ENCODE measurements at places on chromosomes 3 and 15. TPM values are rescaled to one million over a fixed set of nuclear protein-coding genes. Genes with fewer than 3 reads are reported as not detected.

GRCh38 chr15:43199945-43200488, 14.8 kb downstream of the CCNDBP1 start:
- H3K4me3 ChIP-seq = no peak overlapping the region
- H3K4me1 ChIP-seq = no peaks in the 10 kb centered on the region
- no peaks in the 10 kb centered on the region for H3K27me3 ChIP-seq
- no peak for DNase-seq
- no peak overlapping the region for H3K27ac ChIP-seq

The CLRN1 gene
- not detected for total RNA-seq

DNA sequence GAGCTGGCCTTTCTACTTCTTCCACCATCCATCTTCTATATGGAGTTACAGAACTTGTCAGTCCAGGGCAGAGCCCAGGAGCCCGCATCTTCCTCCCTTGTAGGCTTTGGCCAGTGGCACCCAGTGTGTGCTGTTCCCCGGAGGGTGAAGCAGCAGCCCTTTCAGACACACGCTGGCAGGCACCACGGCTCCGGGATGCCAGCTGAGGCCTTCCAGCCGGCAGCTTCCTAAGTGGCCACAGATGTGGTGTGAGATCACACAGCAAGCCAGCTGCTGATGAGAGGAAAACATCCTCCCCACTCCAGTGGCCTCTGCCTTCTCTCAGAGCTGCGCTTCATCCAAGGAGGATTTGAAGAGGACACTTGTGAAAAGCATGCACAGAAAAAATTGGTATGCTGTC, 24.1 kb downstream of the CRABP1 start:
- no peak overlapping the region for H3K4me3 ChIP-seq
- H3K27ac ChIP-seq = no peak overlapping the region
- no peaks in the 10 kb centered on the region for H3K27me3 ChIP-seq

- no peaks in the 10 kb centered on the region for H3K27me3 ChIP-seq
- H3K27ac ChIP-seq = no peak overlapping the region
- H3K4me1 ChIP-seq = no peaks in the 10 kb centered on the region
- no peaks in the 10 kb centered on the region for H3K36me3 ChIP-seq
Observed at GRCh38 chr3:31230425-31231223, 302.1 kb upstream of the STT3B start.

GRCh38 chr3:100548053-100548452, 55.6 kb downstream of the TMEM45A start:
- no peak for DNase-seq
- H3K4me1 ChIP-seq = no peaks in the 10 kb centered on the region
- no peaks in the 10 kb centered on the region for H3K27me3 ChIP-seq
- no peak overlapping the region for H3K27ac ChIP-seq
- H3K4me3 ChIP-seq = no peak overlapping the region

DNA sequence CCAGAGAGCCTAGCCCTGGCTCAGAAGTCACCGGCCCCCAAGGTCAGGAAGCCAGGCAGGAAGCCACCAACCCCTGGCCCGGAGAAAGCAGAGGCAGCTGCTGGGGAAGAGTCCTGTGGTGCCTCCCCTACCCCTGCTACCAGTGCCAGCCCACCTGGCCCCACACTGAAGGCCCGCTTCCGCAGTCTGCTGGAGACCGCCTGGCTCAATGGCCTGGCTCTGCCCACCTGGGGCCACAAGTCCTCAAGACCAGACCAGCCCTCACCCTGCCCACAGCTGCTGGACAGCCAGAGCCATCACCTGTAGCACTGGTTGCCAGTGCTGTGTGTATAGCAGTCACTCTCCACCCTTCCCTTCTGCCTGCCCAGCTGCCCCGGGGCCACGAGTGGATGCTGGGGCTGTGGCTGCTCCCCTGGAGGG, 9.1 kb downstream of the C15orf39 start:
- no peak overlapping the region for H3K4me3 ChIP-seq
- H3K4me1 ChIP-seq = no peaks in the 10 kb centered on the region
- H3K27me3 ChIP-seq = no peaks in the 10 kb centered on the region
- no peak overlapping the region for H3K27ac ChIP-seq
- no peaks in the 10 kb centered on the region for H3K36me3 ChIP-seq

The INKA1 gene
- total RNA-seq = 9.4 TPM

- H3K27ac ChIP-seq = no peak overlapping the region
- no peaks in the 10 kb centered on the region for H3K36me3 ChIP-seq
- no peaks in the 10 kb centered on the region for H3K4me1 ChIP-seq
- H3K27me3 ChIP-seq = no peaks in the 10 kb centered on the region
- no peak overlapping the region for H3K4me3 ChIP-seq
- no peak for DNase-seq
Observed at GRCh38 chr15:28961391-28961790, 75.6 kb downstream of the APBA2 start.

- DNase-seq = no peak
- H3K27me3 ChIP-seq = no peaks in the 10 kb centered on the region
- H3K36me3 ChIP-seq = no peaks in the 10 kb centered on the region
- no peaks in the 10 kb centered on the region for H3K4me1 ChIP-seq
Observed at GRCh38 chr3:122661633-122662032, 19.0 kb upstream of the PARP14 start.

GRCh38 chr3:158098309-158098639, 7.9 kb downstream of the SHOX2 start:
- H3K27me3 ChIP-seq = peaks cover 93% of the 10 kb centered on the region
- H3K4me1 ChIP-seq = no peaks in the 10 kb centered on the region
- DNase-seq = no peak
- no peaks in the 10 kb centered on the region for H3K36me3 ChIP-seq
- no peak overlapping the region for H3K27ac ChIP-seq

The SERINC4 gene
- total RNA-seq = 0.28 TPM

DNA sequence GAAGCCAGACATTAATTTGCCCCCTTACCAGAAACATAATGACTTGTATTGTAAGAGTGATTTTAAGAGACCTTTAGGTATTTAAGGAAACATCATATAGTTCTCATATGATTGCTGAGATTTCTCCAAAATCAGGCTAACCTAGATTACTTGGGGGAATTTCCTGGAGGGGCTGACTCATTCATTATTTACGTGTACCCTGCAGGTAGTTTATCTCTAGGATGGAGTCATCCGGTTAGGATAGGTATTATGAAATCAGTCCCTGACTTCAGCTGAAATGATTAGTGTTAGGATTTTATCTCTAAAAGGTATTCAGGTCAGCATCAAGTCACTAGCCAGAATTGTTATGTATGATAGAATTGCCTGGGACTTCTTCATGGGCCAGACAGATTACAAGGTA, 97.5 kb downstream of the TCF12 start:
- H3K27ac ChIP-seq = no peak overlapping the region
- no peaks in the 10 kb centered on the region for H3K36me3 ChIP-seq
- H3K27me3 ChIP-seq = no peaks in the 10 kb centered on the region
- DNase-seq = no peak

DNA sequence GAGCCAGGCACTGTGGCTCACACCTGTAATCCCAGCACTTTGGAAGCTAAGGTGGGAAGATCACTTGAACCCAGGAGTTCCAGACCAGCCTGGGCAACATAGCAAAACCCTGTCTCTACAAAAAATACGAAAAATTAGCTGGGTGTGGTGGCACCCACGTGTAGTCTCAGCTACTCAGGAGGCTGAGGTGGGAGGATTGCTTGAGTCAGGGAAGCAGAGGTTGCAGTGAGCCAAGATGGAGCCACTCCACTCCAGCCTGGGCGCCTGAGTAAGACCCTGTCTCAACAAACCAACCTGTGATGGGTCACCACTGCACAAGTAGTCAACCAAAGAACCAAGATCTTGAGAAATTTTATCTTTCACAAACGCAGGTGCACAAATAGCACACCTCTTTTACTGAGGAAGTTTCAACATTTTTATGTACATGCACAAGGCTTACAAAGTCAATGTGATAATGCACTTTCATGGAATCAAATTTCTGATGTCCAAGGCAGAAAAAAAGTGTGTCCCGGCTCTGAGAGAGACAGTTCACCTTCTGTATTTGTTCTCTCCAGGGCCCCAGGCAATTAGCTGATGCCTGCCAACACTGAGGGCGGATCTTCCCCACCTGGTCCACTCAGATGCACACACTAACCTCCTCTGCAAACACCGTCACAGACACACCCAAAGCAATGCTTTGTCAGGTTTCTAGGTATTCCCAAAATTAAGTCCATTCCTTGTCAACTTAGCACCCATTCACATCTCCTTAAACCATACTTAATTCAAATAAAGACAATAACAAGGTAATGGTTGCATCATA, 12.4 kb downstream of the ACAA1 start:
- H3K4me3 ChIP-seq = no peak overlapping the region
- no peaks in the 10 kb centered on the region for H3K27me3 ChIP-seq
- H3K27ac ChIP-seq = no peak overlapping the region
- H3K4me1 ChIP-seq = no peaks in the 10 kb centered on the region
- H3K36me3 ChIP-seq = no peaks in the 10 kb centered on the region
- no peak for DNase-seq

DNA sequence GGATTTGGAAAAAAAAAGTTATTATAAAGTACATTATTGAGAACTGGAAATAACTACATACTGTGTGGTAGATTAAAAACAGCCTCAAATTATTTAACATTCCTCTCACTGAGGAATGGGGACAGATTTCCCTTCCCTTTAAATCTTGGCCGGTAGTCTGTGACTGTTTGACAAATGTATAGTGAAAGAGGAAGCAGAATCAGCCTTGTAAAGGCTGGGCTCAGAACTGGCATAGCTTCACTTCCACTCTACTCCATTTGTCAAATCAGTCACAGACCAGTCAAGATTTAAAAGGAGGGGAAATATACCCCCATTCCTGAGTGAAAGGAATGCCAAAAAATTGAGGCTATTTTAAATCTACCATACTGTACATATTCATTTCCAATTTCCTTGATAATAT, 18.2 kb upstream of the B4GALT4 start:
- H3K36me3 ChIP-seq = no peaks in the 10 kb centered on the region
- no peaks in the 10 kb centered on the region for H3K4me1 ChIP-seq
- H3K27me3 ChIP-seq = no peaks in the 10 kb centered on the region
- no peak for DNase-seq
- no peak overlapping the region for H3K4me3 ChIP-seq
- no peak overlapping the region for H3K27ac ChIP-seq

DNA sequence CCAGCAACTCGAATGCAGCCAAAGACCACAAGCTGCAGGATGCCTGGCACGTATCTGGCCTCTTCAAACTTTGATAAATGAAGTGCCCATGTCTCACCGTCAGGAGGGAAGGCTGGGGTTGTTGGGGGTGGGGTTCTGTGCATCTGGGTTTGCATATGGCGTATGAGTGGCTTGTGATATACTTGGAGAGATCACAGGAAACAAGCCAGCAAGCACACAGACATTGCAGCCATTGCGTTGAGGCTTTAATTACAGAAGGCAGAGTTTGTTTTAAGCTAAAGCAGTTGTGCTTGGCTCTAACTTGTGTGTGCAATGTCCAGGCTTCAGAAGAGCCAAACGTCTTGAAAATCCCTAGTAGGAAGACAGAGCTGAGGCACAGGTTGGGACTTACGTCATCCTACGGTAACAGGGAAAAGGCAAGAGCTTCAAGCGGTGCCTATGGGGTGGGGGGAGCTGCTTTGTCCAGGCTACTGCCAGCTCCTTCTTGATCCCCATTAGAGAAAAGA, 109.2 kb downstream of the ASB7 start:
- no peak overlapping the region for H3K4me3 ChIP-seq
- H3K4me1 ChIP-seq = no peaks in the 10 kb centered on the region
- no peaks in the 10 kb centered on the region for H3K36me3 ChIP-seq
- no peaks in the 10 kb centered on the region for H3K27me3 ChIP-seq
- DNase-seq = peak; percentile 17
- peak overlapping the region; percentile 48 for H3K27ac ChIP-seq

The GP9 gene
- total RNA-seq = 0.35 TPM

GRCh38 chr15:69823223-69823907, 274.4 kb downstream of the TLE3 start:
- no peaks in the 10 kb centered on the region for H3K4me1 ChIP-seq
- H3K27me3 ChIP-seq = no peaks in the 10 kb centered on the region
- no peak for DNase-seq
- no peaks in the 10 kb centered on the region for H3K36me3 ChIP-seq
- no peak overlapping the region for H3K27ac ChIP-seq

- no peaks in the 10 kb centered on the region for H3K4me1 ChIP-seq
- no peak overlapping the region for H3K4me3 ChIP-seq
- DNase-seq = no peak
- no peak overlapping the region for H3K27ac ChIP-seq
- no peaks in the 10 kb centered on the region for H3K27me3 ChIP-seq
Observed at GRCh38 chr15:44163370-44163769, 31.7 kb downstream of the FRMD5 start.

DNA sequence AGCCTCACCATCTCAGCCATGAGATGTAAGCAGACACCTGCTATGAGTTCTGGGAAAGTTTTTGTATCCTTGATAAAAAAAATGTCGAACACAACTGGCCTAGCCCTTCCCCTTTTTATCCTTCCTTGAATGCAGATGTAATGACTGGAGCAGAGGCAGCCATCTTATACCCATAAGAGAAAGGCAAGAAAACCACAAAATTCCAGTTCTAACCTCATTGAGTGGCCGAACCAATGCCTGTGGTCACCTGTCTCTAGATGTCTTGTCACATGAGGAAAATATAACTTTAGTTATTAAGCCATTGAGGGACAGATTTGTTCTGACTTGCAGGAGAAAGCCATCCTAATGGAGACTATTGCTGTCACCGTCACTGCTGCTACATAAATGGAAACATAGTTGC, 80.4 kb upstream of the SLC6A6 start:
- H3K36me3 ChIP-seq = no peaks in the 10 kb centered on the region
- no peak overlapping the region for H3K4me3 ChIP-seq
- DNase-seq = no peak
- no peaks in the 10 kb centered on the region for H3K27me3 ChIP-seq

DNA sequence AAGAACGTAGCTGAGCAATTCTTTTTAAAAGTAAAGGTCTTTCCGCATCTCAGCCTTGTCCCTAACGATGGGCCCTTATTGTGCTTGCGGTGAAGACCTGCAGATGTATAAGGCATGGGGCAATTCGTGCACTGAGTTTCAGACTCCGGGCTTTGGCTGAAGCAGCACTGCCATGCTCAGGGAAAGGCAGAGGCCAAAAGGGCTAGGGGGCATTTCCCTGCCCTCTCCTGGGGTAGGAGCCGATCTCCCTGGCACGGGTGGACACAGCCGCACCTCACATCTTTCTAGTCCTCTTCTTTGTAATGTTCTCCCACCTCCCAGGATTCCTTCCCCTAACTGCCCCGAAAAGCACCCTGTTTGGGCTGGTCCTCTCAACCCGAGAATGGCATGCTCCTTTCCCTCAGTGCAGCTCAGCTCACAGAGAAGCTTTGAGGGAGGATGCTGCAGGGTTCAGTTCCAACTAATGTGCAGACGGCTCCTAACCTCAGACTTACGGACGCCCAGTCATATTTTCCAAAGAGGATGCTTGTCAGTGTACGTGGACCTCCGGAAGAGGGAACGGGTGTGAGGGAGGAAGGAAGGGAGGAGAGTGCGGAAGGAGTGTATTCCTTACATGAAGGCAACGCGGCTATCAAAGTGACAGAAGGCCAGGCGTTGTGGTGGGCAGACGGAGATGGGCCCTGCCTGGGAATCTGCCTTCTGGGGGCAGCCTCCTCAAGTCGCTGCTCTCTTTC, 61.2 kb downstream of the SYNM start:
- no peaks in the 10 kb centered on the region for H3K27me3 ChIP-seq
- peaks cover 6% of the 10 kb centered on the region for H3K4me1 ChIP-seq
- no peak for DNase-seq
- no peaks in the 10 kb centered on the region for H3K36me3 ChIP-seq
